ENCODE measurements at places on chromosomes 13 and 19.

- DNase-seq, result peak; percentile 56
Measured at GRCh38 chr13:40026741-40027140, 371.3 kb downstream of the COG6 start.

GRCh38 chr19:5240011-5240410, 100.6 kb downstream of the PTPRS start:
- DNase-seq, result no peak

DNA sequence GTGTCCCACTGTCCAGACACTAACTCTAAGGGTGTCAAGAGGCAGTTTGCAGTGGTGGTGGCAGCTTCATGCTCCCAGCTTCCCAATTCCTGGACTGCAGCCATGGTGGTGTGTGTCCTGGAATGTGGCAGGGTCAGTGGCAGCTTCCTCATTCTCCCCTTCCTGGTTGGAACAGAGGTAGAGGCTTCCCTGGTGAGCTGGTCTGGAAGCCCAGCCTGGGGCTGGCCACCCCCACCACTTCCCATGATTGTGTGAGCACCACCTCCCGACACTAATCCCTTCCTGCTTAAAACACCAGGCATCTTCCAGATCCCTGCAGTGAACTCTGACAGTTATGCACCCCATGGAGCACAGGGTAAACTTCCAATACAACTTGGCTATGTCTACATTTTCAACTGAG, 134.9 kb downstream of the RAP2A start:
- no peak for DNase-seq

DNA sequence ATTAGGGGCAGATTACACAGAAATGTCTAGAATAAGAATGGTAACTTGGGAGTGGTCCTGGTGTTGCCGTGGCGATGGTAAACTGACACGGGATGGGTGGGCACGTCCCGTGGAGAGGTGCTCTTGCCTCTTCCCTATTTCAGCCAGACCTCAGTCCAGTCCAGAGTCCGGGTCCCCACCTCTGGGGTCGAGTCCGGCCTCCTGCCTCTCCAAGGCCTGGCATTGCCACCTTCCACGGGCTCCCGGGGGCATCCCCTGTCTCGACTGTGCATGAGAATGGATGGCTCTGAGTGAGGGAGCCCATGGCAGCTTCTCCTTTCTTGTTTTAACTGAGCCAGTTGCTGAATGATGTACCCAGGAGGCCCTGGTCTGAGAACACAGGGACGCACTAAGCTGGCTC, 142.3 kb downstream of the SOX1 start:
- no peak for DNase-seq

DNA sequence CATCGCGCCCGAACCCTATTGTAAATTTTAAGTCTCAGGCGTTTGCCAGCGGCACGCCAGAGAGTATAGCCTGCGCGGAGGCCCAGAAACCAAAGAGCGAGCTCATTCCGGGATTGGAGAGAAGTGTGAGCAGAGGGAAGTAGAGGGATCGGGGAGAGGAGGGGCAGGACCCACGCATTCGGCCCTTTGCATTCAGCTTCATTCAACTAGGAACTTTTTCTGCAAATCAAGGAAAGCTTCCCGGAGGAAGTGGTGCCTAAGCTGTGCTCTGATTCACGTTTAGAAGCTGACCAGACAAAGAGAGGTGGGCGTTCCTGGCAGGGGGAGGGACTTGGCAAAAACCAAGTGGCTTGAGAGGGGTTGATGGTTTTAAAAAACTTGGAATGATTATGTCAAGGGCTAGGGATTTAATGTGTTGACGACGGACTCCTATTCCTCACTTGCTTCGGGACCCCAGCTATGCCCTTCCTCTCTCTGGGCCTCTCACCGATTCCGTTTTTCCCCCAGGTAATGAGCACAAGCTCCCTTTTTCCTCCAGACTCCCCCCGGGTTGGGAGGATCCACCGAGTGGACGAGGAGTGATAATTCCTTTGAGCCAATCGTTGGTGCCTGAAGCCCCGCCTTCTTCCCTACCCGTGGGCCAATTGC, 811 bp upstream of the PRMT1 start:
- DNase-seq, result no peak

GRCh38 chr19:56341948-56342347, 27.3 kb upstream of the ZSCAN5A start:
- DNase-seq, result no peak

GRCh38 chr19:53907193-53907581, 1.9 kb upstream of the CACNG7 start:
- DNase-seq, result no peak

GRCh38 chr19:2083174-2083854, 12.8 kb downstream of the MOB3A start:
- peak; percentile 69 for DNase-seq

- DNase-seq, result peak; percentile 53
Measured at GRCh38 chr19:58279042-58279924, 528 bp downstream of the ZNF8 start.

- DNase-seq, result no peak
Measured at GRCh38 chr13:84279166-84279565, 396.9 kb upstream of the SLITRK1 start.

- no peak for DNase-seq
Measured at GRCh38 chr13:99585609-99586008, 84.3 kb downstream of the TM9SF2 start.

GRCh38 chr13:25678398-25678797, 306.6 kb downstream of the ATP8A2 start:
- DNase-seq, result no peak

GRCh38 chr19:1062387-1063029, 4.5 kb upstream of the ARHGAP45 start:
- no peak for DNase-seq

DNA sequence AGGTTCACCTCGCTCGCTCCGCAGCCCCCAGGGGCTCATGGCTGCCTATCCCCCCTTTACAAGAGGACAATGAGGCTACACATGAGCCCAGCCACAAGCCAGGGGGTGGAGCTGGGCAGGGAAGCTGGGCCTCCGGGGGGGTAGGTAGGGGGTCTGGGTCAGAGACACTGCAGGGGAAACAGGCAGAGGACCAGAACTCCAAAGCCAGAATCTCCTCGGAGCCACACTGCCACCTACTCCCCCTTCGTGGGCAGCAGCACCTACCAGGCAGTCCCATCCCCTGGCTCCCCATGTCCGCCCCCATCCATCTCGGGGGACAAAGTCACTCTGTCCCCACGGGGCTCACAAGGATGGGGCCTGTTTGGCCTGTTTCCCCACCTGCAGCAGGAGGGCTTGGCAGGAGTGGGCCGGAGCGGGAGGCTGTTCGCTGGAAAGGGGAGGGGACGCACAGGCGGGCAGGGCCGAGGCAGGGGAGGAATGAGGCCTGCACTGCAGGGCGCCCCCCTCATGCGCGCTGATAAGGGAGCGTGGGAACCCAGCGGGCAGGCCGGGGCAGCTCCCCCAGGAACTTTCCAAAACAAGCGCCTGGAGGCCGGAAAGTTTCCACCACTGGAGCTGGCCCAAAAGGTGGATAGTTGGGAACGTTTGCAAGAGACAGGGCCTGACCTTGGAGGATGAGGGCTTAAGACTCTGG, 545 bp upstream of the ISYNA1 start:
- no peak for DNase-seq

DNA sequence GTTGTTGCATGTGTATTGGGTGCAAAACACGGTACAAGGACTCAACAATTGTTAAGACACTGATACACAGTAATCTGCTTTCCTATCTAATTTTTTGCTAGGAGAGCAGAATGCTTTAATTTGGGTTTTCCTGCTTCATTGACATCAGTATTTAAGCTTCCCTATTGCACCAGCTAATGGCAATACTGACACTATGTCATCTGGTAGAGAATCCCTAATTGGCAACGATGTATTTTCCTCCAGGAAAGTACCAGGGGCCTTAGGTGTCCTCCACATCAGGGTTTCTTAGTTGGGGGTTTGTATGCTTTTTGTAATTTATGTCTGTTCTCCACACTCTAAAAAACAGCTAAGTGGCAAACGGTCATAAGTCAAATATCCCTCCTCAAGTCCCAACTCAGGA, 76.5 kb upstream of the FRY start:
- no peak for DNase-seq

- DNase-seq, result no peak
Measured at GRCh38 chr19:32349724-32350470, 4.5 kb downstream of the ZNF507 start.

GRCh38 chr19:38055655-38056521, 148.9 kb downstream of the SIPA1L3 start:
- no peak for DNase-seq

- DNase-seq, result peak; percentile 76
Measured at GRCh38 chr19:6654347-6655310, 15.3 kb downstream of the TNFSF14 start.

DNA sequence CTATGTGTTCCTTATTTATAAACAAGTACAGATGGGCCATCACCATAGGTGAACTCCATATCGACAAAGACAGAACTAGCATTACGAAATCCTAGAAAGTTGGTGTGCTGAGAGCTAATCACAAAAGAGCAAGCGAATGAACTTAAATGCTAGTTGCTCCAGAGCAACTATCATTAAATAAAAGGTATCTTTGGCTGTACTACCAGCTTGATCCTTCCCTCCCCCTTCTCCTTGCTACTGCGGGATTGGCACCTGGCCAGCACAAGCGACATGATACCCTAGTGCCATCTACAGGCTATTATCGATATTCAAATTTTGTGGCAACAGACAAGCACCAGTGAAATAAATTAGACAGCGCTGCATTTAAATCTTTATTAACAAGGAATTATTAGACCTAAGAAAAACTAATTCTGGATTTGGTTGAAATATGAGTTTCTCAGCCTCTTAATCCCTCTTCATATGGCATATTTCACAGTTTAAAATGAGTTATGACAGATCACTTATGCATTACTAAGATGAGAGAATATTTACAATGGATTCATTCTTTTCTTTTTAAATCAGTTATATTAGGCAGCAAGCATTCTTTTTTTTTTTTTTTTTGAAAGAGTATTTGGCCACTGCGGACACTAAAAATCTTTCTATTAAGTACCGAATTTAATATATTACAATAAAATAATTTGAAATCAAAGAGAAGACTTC, 5.8 kb downstream of the PCDH9 start:
- peak; percentile 29 for DNase-seq

- DNase-seq, result no peak
Measured at GRCh38 chr19:32669310-32669709, 5.7 kb downstream of the ANKRD27 start.

GRCh38 chr19:17522988-17523872, 11.8 kb downstream of the PGLS start:
- peak; percentile 41 for DNase-seq

GRCh38 chr19:14073261-14073924, 807 bp downstream of the MISP3 start:
- peak; percentile 79 for DNase-seq

DNA sequence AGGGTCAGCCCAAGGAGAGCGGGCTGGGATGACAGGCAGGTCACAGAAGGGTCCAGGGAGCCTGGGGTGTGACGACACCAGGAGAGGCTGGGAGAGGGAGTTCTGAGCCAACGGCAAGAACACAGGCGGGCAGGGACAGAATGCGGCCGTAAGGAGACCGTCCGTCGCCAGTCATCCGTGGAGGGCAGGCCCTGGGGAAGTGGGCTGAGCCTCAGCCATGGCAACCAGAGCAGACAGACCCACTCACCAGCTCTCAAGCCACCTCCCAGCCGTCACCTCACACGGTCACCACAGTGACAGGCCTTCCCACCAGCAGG, 3.7 kb upstream of the TMEM86B start:
- no peak for DNase-seq

- DNase-seq, result no peak
Measured at GRCh38 chr19:34733266-34733745, 737 bp upstream of the ZNF181 start.

DNA sequence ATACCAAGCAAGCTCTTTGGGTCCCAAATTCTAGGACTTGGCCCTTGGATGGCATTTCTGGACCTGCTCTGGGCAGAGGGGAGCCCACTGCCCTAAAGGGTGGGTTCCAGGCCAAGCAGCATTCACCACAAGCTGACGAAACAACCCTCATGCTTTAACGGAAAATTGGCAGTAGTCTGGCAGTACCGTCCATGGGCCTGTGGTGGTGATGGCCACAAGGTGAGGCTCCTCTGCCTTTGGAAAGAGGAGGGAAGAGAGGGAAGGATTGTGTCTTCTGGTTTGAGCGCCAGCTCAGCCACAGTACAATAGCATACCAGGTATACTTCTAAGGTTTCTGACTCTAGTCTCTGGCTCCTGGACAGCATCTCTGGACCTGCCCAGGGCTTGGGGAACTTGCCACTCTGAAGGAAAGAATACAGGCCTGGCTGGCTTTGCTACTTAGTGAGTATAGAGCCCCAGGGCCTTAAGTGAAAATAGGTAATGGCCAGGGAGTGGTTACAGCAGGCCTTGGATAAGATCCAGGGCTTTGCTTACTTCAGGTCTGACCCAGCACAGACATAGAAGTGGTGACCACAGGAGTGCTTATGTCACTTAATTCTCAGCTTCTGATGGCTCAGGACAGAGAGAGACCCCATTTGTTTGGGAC, 595.5 kb downstream of the LMO7 start:
- no peak for DNase-seq

DNA sequence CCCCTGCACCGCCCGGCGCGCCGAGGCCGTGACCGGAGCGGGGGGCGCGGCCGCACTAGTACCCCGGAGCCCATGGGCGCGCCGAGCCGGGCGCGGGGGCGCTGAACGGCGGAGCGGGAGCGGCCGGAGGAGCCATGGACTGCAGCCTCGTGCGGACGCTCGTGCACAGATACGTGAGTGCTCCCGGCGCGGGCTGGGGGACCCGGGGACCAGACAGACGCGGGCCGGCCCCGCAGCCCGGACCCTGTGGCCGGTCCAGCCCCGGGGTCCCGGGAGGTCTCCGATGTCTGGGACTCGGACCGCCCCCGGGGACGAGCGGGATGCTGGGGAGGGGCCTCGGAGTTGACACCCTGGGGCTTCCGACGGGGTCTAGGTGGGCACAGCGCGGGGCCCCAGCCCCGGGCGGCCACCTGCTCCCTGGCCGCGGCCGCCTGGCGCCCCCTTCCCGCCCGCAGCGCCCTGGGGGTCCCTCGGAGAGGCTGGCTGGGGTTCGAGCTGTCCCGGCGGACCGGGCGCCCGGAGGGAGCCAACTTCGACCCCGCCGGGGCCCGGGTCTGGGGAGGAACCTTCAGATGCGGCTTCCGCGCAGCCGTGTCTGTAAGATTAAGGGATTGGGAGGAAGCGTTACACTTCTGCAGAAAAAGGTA, 568 bp downstream of the ATP11A start:
- peak; percentile 31 for DNase-seq

- DNase-seq, result no peak
Measured at GRCh38 chr19:52662631-52663030, 24.5 kb upstream of the ZNF83 start.

GRCh38 chr13:43180036-43180660, 156.8 kb downstream of the DNAJC15 start:
- DNase-seq, result no peak

DNA sequence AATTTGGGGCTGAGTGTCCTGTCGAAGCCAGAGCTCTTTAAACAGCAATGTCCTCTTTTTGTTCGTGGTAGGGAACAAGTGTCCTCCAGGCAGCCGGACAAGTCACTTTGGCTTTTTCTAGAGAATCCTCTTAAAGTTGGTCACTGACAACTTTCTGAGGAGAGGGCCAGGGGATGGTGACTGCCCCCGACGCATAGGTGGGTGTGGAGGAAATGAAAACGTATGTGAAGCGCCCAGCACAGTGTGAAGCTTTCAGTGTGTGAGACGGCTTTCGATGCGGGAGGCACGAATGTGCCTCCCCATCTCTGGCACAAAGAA, 45.8 kb upstream of the ZNF536 start:
- DNase-seq, result no peak

GRCh38 chr19:585551-586110, 4.0 kb upstream of the HCN2 start:
- no peak for DNase-seq

All from activated naive CD4-positive, alpha-beta T cell treated with Interleukin-2 at 50 U/mL for 16 hours (primary cell).